ENCODE measurements at places on chromosomes 2 and 18. TPM values are rescaled to one million over a fixed set of nuclear protein-coding genes. Genes with fewer than 3 reads are reported as not detected.

The MSTN gene
- total RNA-seq = not detected

The LMAN2L gene
- 9.8 TPM for total RNA-seq

The GPR39 gene
- 0.04 TPM for total RNA-seq

The MTA3 gene
- total RNA-seq = 23.5 TPM

The AQP12B gene
- not detected for total RNA-seq

The DCDC2C gene
- total RNA-seq = not detected

The CENPA gene
- 45.6 TPM for total RNA-seq

The OTOS gene
- not detected for total RNA-seq

The LOXL3 gene
- 0.76 TPM for total RNA-seq
